ENCODE measurements at places on chromosomes 12 and 14.

GRCh38 chr14:101833045-101833444 is 71.5 kb downstream of the PPP2R5C start:
- DNase-seq, result no peak

GRCh38 chr14:78959674-78960264 is 789.6 kb downstream of the NRXN3 start:
- DNase-seq, result peak; percentile 96

DNA sequence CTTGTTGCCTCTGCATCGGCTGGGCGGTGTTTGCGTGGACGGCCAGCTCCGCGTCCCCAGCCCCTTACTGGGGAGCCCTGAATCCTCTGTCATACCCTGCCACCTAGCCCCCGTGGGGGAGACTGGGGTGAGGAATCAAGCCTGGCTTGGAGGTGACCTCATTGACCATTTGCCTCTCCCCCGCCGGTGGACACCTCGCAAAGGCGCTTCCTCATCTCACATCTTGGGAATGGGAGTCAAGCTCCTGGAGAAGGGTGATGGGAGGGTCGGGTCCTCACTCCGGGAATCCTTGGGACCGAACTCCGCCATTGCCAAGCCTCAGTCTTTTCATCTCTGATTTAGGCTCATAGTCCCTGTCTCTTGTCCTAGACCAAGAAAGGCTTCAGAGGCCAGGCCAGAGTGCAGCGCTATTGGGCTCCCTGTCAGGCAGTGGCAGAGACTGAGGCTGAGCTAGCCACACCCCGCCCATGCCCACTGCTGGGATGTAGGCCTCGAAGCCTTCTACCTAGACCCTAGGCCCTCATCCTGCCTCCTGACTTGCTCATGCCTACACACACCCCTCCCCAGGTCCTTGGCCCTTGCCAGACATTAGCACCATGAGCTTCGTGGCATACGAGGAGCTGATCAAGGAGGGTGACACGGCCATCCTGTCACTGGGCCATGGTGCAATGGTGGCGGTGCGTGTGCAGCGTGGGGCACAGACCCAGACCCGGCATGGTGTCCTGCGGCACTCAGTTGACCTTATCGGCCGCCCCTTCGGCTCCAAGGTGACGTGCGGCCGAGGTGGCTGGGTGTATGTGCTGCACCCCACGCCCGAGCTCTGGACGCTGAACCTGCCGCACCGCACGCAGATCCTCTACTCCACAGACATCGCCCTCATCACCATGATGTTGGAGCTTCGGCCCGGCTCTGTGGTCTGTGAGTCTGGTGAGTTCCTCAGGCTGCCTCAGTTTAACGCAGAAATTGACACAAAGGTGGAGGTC is 678 bp downstream of the TRMT61A start:
- no peak for DNase-seq

GRCh38 chr14:96940009-96940408 is 142.8 kb downstream of the VRK1 start:
- DNase-seq, result no peak

DNA sequence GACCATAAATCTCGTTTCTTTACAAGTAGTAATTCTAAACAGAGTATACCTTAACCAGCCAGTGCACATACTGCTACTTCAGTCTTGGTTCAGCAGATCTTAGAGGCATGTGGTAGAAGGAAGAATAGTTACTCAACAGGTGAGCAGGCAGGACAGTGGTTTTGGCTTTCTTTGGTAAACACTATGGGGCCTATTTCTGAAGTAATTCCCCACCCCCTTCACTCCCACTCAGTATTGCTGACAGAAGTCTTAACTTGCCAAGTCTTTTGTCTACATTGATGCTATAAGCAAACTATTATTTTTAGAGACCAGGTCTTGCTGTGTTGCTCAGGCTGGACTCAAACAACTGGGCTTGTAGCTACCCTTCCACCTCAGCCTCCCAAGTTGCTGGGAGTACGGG is 68.5 kb downstream of the FBXO34 start:
- DNase-seq, result peak; percentile 59

DNA sequence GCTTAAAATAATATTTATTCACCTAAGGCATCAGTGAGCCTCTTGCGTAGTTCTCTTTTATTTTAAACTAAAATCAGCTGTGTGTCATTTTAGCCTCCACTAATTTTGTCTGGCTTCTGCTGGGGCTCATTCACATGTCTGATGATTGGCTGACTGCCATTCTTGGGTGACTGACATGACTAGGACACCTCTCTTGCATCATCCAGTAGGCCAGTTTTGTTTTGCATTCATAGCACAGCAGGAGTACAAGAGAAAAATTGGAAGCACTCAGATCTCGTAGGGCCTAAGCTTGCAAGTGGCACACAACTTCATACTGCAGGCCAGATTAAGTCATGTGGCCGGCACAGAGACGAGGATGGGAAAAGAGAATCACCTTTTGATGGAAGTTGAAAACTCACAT is 1226.5 kb downstream of the GALC start:
- DNase-seq, result no peak

DNA sequence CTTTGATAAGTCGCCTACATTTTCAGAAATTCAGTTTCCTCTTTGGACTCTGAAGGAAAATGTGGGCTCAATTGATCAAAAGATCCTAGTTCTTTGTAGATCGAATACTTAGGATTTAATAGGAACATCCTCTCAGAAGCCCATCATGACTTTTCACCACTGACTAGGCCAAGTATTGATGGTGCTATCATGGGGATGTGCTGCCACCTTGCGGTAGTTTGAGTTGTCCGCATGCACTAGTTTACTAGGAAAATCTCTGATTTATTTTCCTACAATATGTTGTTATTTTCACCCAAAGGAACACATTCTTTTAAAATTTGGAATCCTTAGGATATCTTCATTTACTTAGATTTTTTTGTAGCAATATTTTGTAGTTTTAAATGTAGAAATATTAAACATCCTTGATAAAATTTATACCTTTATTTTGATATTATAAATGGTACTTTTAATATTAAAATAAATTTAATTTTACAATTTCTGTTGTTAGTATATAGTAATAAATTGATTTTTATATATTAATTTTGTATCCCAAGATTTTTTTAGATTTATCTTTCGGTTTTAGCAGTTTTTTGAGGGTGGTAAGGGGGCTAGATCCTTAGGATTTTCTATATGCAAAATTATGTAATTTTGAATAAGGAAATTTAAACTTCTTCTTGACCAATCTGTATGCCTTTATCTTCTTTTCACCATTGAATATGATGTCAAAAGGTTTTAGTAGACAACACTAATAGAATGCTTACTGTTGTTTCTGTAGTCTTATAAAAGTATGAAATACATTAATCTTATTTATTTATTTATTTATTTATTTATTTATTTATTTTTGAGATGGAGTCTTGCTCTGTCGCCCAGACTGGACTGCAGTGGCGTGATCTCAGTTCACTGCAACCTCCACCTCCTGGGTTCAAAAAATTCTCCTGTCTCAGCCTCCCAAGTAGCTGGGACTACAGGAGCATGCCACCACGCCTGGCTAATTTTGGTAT is 52.9 kb upstream of the OR9K2 start:
- peak; percentile 63 for DNase-seq

- DNase-seq, result peak; percentile 93
These were observed 14.2 kb downstream of the SLC11A2 start for GRCh38 chr12:51011955-51012354.

DNA sequence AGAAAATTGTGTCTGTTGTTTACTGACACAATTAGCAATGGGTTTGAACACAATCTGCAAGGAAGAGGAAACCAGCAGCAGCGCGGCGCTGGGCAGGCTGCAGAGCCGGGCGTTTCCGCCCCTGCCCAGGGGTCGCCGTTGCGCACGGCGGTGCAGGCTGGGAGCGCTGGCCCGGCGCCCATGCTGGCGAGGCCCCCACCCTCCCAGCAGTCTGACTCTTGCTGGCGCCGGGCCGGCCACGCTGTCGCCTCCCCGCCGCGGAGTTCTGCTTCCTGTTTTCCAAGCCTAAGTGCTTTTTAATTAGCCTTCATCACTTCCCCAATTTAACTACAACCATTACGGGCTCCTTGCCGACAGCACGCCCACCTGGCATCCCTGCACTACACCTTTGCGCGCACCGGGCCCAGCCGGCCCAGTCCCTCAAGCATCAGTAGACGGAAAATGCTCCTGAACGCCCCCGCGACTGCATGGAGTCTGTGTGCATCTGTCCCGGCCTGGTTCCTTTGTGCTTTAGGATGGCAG is 212.1 kb downstream of the GXYLT1 start:
- DNase-seq, result peak; percentile 63

Measured in NCI-H524 (cell line).